ENCODE measurements at places on chromosomes 7 and 10. TPM values are rescaled to one million over a fixed set of nuclear protein-coding genes. Genes with fewer than 3 reads are reported as not detected.

DNA sequence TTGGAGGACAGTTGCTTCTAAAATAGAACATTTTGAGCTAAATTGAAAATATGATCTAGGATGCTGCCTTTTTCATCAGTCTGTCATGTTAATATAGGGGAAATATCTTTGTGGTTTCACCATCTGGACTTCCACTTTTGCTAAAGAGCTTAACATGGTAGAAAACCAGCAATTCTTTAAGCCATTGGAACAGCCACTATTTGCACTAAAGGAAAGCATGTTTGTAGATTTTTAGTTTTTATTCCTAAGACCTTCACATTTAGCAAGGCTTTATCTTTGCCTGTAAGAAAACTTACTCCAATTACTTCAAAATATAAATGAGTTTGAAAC, 291.0 kb downstream of the RNLS start:
- no peak for DNase-seq

DNA sequence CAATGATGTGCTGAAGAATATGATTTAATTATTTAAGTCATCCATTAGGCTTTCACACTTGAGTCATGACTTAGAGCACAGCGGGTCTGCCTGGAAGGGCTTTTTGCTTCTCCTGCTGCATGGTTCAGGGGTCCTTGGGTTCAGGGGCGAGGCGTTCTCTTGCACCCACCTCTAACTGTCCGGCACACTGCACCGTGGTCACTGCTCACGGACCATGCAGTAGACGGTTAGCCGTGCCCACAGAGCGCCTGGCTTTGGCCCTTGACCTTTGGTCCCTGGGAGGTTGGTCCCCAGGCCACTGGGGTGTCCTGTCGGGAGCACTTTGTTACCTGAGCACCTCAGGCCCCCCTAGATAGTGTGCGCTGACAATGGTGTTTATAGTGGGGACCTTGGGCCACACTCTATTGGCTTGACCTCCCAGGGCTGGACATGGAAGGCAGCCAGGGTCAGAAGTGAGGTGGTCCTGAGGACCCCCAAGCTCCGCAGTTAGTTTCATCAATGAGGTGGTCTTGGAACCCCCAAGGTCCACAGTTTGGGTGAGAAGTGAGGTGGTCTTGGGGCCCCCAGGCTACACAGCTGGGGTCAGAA, 110.6 kb downstream of the ACTR3B start:
- no peak for DNase-seq

DNA sequence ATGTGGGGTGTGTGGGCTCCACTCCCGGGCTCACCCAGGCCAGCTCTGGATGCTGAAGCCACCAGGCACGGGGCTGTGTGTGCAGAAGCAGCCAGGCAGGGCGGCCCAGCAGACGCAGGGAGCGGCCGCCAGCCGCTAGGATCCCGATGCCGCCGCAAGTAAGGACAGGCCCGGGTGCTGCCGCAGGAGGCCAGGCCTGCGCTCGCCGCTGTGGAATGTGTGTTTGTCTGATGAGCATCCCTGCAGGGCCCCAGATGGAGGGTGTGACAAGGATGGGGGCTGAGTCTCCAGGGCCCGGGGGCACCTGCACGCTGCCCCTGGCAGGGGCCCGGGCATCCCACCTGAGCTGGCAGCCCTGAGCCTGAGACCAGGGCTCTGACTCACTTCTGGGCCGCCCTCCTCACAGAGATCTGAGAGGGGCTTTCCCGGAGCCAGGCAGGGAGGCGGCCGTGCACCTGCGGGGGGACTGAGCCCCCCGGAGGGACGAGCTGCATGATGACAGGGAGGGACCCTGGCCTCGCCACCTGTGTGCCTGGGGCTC, 101.5 kb downstream of the FOXL3 start:
- DNase-seq, result no peak

- DNase-seq, result no peak
These were observed 43.3 kb upstream of the AMPH start for GRCh38 chr7:38674513-38674912.

GRCh38 chr10:120541984-120542383, 85.0 kb downstream of the PLPP4 start:
- DNase-seq, result no peak

GRCh38 chr7:98300595-98301372, 19.3 kb downstream of the BRI3 start:
- no peak for DNase-seq

The TAS2R41 gene
- total RNA-seq, result 0.31 TPM

The AFAP1L2 gene
- total RNA-seq, result 5.0 TPM

DNA sequence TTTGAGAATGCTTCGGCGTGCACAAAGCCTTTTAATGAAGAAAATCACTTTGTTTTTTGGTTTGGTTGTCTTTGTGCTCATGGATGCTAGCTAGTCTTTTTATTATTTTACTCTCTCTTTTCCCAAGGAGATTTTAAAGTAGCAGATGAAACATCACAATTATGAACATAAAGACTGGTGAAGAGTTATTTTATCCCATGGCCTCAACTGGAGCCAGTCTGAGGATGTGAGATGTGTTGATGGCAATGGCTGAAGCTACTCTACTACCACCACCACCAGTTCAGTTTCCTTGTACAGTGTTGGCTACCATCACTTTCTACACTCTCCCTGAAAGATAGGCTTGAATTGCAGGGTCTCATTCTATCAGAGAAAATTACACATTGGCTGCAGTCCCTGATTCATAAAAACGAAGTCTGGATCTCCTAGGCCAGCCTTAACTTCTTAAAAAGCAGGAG, 494 bp upstream of the HERC4 start:
- no peak for DNase-seq

GRCh38 chr10:129631006-129631405, 164.0 kb downstream of the MGMT start:
- no peak for DNase-seq

- no peak for DNase-seq
These were observed 3.3 kb downstream of the GDF2 start for GRCh38 chr10:47325303-47326291.

- no peak for DNase-seq
These were observed 17.3 kb downstream of the ZC3HAV1 start for GRCh38 chr7:139092090-139092796.

The RTKN2 gene
- total RNA-seq, result 16.8 TPM

- no peak for DNase-seq
These were observed 55.5 kb upstream of the CALD1 start for GRCh38 chr7:134723892-134724291.

The PON1 gene
- 0.26 TPM for total RNA-seq

The PAPSS2 gene
- 22.1 TPM for total RNA-seq

- DNase-seq, result no peak
These were observed 3.5 kb downstream of the NRF1 start for GRCh38 chr7:129615018-129615417.

- no peak for DNase-seq
These were observed 126.3 kb upstream of the STARD3NL start for GRCh38 chr7:38051786-38052185.

DNA sequence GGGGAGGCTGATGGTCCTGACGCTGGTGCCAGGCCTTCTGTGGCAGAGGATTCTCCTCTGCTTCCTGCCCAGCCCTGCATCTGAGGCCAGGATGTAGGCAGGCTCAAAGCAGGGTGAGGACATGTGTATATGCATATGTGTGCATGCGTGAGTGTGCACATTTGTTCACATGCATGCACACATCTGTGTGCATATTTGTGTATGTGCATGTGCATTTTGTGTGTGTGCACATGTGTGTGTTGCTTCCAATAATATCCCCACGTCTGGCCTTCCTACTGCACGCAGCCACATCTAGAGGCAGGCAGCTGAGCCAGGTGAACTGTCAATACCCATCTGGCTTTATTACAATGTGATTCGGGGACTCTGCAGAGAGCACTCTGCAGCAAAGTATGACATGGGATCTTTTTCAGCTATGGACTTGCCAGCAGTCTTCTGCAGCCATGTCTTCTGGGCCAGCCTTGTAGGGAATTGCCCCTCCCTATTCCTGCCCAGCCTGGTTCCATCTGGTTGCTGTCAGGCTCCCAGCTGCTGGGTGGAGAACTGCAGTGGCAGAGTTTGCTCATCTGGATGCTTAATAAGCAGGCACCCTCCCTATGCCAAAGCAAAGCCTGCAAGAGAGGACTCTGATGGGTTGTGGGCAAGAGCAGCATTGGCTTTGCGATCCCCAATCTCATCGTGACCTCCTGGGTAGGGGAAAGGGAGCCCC, 140.7 kb downstream of the PFKFB3 start:
- DNase-seq, result no peak

GRCh38 chr10:104045151-104046089, 40.3 kb downstream of the COL17A1 start:
- peak; percentile 78 for DNase-seq

The ERVW-1 gene
- total RNA-seq, result not detected

The CEP41 gene
- 10.2 TPM for total RNA-seq

DNA sequence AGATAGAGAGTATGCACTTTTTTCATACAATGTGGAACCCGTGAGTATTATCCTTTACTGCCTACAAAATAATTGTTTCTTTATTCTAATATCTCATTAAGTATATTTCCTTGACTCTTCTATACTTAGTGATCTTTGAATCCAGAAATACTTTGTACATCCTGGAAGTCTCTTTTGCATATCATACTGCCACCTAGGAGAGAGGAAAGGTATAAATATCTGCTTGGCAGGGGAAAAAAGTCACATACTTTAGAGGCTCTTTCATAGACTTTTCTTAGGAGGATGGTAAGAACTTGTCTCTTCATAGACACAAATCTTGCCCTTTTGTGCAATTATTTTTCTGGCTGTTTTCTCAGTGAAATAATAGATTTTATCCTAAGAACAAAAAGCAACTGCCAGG, 436.0 kb downstream of the PAXIP1 start:
- DNase-seq, result no peak

DNA sequence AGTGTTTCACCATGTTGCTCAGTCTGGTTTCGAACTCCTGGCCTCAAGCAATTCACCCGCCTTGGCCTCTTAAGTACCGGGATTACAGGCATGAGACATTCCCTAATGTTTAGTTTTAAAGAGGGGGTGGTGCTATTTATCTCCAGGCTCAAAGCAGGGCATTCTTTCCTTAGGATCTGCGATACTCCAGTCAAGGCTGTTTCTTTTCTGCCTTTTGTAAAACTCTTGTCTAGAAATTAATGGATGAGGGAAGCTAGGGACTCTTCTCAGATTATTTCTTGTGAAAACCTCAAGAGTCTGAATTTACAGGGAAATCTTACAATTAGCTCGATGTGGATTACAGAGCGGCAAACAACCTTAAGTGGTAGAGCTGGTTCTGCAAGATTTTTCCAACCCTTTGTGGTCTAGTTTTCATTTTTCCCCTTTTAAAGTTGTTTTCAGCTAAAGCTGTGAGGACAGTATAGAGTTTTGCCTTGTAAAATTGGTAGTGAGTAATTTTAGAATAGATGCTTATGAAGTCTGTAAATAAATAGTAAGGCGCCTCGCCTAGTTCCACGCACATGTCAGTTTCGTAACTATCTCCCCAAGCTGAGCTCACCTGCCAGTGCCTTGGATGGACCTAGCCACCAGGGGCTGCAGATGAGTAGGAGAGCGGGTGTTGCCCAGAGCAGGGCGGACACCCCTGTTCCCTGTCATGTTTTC, 53.1 kb downstream of the CUX1 start:
- peak; percentile 57 for DNase-seq

The OPALIN gene
- total RNA-seq, result not detected

DNA sequence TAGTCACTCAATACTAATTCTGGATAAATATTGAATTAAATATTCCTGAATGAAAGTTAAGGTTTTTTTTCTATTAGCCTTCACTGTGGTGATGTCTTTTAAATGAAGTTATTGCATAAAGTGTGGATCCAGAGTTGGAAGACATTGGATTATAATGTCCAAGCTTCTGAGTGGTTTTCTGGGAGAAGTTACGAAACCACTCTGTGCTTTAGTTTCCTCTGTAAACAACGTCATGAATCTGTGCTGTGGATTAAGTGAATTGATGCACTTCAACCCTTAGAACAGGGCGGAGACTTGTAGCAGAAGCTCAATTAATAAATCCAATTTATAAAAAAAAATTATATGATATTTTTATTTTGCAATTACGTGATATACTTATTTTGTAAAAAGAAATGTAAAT, 271.7 kb downstream of the BICC1 start:
- DNase-seq, result no peak

DNA sequence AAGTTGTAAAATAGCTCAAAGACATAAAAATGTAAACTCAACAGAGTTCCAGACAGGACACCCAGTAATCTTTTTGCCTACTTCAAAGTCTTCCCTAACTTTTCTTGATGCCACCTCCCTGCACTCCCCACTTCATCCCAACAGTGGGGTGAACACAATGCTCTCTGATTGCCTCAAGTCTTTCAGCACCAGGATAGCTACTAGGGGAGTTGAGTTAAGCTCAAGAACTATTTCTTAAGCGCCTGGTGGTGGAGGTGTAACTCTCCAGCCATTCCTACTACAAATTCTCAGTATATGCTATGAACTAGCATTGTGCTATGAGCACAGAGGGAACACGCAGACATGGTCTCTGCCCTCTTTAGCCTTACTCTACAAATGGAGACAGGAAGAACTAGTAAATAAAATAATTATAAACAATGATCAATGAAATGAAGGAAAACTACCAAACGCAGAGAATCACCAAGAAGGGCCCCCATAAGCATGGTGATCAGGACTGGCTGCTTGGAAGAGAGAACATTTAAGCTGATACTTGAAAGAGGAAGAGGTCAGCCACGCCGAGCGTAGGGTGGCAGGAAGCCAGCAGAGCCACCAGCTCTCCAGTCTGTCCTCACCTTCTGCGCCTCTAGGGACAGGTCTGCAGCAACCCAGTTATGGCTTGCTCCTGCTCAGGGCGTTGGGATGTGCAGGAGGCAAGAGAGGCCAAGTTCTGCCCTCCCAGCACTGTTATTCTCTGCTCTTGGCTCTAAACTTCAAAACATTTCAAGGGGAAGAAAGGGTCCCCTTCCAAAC, 16.7 kb upstream of the FRA10AC1 start:
- DNase-seq, result no peak

The CAV1 gene
- total RNA-seq, result 10.9 TPM

The CPSF4 gene
- total RNA-seq, result 79.1 TPM

GRCh38 chr7:10677668-10678232, 295.9 kb upstream of the PHF14 start:
- no peak for DNase-seq

DNA sequence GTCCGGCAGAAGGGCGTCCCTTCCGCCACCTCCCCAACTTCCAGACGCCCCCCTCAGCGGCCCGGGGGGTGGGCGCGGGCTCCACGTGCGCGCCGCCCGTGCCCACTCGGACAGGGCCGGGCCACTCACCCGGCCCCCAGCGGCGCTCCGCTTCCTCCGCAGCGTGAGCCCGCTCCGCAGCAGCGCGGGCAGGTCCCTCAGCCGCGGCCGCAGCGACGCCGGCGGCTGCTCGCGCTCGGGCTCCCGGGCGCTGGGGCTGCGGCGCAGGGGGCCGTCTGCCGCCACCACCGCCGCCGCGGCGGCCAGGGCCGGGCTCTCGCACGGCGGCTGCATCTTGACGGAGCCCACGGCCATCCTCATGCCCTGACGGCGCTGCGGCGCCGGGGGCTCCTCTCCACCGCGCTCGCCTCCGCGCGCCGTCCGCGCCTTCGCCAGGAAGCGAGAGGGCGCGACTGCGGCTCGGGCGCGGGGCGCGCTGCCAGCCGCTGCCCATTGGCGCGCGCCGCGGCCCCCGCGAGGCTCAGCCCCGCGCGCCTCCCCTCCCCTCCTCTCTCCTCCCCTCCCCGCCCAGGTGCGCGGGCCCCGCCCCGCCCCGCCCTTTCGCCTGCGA, at the start of gene RAPGEF5:
Gene RAPGEF5, minus strand, starts transcription at position 454 of the 610 bp plus-strand sequence. Its CDS starts 94 bp downstream, at position 360.
- peak; percentile 46 for DNase-seq

Data from WTC11 (cell line).